ENCODE measurements at places on chromosomes 2 and 18. TPM values are rescaled to one million over a fixed set of nuclear protein-coding genes. Genes with fewer than 3 reads are reported as not detected.

The CLIP4 gene
- 68.7 TPM for total RNA-seq

The CYTIP gene
- total RNA-seq: not detected

The DAW1 gene
- total RNA-seq: not detected

The MYCN gene
- total RNA-seq: 0.08 TPM

The MC2R gene
- total RNA-seq: not detected

Data from SK-MEL-5 (cell line).